ENCODE measurements at places on chromosomes 7 and 10.

- no peak for DNase-seq
These were observed 98.9 kb downstream of the RNF133 start for GRCh38 chr7:122600042-122600441.

- no peak for DNase-seq
These were observed 5.9 kb downstream of the STAM start for GRCh38 chr10:17649836-17650235.

DNA sequence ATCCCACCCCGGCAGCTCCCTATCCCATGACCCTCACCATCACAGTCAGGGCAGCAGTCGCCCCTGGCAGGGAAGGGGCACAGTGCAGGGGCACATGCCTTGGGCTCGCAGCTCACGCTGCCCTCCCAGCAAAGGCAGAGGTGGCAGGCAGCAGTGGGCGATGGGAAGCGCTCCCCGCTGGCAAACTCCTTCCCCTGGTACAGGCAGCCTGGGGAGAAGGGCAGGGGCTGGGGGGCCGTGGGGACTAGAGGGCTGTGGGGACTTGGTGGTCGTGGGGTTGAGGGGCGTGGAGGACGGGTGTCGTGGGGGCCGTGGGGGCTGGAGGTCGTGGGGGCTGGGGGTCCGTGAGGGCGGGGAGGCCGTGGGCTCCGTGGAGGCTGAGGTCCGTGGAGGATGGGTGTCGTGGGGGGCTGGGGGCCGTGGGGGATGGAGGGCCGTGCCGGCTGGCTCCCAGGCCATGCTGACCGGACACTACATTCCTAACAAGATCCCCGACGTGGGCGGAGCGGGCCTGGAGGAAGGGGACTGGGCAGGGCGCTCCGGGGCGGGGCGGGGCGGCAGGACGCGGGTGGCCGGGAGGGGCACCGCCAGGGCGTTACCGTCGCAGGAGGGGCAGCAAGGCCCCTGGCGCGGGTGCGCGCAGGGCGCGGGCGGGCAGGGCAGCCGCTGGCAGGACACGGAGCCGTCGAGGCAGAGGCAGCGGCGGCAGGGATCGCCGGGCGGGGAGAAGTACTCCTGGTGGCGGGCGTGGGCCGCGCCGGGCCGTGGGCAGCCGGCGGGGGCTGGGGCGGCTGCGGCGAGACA, 20.0 kb downstream of the KCP start:
- no peak for DNase-seq

- no peak for DNase-seq
These were observed 1.4 kb downstream of the VOPP1 start for GRCh38 chr7:55570939-55571338.

DNA sequence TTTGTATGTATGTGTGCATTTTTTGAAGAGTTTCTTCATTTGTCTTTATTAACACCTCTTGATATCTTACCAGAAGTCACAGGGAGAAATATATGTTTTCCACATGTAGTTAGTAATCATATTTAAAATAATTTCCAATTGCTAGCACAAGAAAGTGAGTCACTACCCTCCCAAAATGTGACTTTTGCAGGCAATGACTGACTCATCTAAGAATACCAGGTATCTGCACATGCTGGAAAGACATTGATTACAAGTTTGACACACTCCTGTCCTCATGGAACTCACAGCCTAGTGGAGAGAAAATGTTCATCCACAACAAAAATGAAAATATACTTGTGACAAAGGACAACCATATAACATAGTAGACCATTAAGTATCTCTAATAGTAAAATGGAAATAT, 82.9 kb downstream of the SEMA3D start:
- no peak for DNase-seq

DNA sequence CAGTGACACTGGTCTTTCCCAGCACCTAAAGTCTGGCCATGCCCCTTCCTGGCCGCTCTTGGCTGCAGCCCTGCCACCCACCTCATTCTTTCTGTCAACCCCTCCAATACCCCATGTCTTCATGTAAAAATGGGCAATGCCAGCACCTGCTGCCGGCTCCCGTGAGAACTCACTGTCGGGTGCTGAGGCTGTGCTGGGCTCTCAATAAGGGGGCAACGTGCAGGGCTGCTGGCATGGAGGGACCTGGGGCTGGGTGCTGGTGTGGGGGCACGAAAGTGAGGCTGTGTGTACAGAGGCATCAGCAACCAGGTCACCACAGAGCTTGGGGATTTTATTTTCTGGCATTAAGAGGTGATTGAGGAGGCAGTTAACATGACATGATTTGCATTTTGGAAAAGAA, 65.3 kb downstream of the ALOX5 start:
- no peak for DNase-seq

GRCh38 chr7:29826904-29827303, 20.6 kb downstream of the WIPF3 start:
- DNase-seq: no peak

DNA sequence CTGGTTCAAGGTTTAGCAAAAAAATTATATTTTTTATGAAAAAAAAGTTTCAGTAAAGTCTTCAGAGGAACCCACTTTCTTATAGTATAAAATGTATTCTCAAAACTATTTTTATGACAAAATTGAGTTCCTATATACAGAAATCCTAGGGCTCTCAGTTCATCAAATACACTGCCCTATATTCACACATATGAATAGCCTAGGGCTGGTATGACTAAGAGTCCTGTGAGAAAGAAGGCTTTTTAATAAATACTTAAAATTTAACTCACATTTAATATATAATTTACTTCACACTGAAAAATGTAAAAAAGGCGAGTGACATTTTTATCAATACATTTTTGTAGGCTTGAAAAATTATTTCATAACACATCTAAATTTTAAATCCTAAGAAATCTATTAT, 16.6 kb downstream of the CHCHD3 start:
- no peak for DNase-seq

DNA sequence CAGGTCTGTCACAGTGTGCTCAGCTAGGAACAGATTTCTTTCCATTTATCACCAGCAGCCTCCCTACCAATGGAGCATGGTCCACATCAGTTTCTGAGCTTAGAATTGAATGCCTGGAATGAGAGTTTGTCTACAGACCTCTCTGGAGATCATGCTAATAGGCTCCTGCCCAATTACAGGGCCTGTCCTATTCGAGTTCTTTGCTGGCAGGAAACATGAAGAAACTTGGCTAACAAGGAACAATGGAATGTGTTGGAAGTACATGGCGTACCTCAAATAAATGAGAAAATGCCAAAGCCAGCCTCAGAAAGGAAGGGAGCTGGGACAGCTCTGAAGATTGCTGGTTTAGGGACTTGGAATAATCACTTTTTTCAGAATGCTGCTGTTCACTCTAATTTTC, 186.0 kb upstream of the AKR1E2 start:
- no peak for DNase-seq
